ENCODE measurements at places on chromosomes 13 and 19.

DNA sequence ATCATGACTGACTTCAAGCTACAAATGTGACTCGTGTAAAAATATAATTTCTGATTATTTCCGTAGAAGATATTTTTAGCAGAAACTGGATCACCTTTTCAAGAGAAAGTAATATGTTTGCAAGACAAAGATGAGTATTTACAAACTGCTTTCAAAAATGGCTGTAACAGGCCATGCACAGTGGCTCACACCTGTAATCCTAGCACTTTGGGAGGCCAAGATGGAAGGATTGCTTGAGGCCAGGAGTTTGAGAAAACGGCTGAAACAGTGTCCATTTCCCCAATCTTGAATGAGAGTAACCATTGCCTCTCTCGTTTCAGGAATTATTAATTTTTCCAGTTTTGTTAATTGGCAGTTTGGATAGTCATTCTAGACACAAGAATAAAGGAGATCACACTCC lies 3.5 kb upstream of the ZNF175 start:
- no peak for DNase-seq

GRCh38 chr13:84481958-84482357 lies 599.7 kb upstream of the SLITRK1 start:
- DNase-seq, result no peak

GRCh38 chr19:16190198-16190597 lies 5.0 kb downstream of the FAM32A start:
- DNase-seq, result no peak

GRCh38 chr19:18939163-18939562 lies 1.9 kb downstream of the HOMER3 start:
- no peak for DNase-seq

- DNase-seq, result no peak
Measured at GRCh38 chr13:26236296-26236695, 14.2 kb upstream of the RNF6 start.

- no peak for DNase-seq
Measured at GRCh38 chr13:46641274-46642081, 88.5 kb downstream of the LRCH1 start.

- no peak for DNase-seq
Measured at GRCh38 chr13:95207769-95208366, 93.4 kb downstream of the ABCC4 start.

GRCh38 chr13:58994777-58995176 lies 1169.0 kb downstream of the DIAPH3 start:
- no peak for DNase-seq

DNA sequence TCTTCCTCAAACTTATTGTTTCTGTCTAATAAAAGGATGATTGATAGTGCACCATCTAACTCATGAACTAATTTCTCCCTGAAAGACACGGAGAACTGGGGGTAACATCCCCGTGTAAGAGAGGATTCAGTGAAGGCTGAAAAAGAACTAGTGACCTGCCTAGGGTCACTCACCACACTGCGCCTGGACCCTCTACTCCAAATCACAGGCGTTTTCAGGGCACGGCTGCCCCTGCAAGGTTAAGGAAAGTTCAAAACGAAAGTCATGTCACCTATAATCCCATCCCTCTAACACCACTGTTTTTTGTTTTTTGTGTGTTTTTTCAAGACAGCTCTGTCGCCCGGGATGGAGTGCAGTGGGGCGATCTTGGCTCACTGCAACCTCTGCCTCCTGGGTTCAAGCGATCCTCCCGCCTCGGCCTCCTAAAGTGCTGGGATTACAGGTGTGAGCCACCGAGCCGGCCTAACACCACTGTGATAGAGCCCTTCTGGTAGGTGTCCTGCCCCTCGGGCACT lies 8.7 kb downstream of the URAD start:
- no peak for DNase-seq

DNA sequence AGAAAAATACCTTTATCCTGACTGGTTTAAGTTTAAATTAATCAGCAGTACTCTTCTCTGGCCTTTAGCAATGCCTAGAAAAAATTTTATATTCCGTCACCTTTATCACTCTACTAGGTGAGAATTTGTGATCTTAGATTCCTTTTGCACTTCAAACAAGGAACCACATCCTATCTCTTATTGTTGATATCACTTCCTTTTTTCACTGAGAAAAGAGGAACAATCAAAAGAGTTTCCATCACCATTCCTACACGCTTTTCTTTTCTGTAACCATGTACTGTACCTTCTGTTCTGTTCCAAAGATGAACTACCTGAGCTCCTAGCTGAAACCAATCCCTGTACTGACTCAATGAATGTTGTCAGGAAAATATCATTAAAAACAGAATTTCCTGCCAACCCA lies 1379.0 kb upstream of the MIR17HG start:
- peak; percentile 22 for DNase-seq

DNA sequence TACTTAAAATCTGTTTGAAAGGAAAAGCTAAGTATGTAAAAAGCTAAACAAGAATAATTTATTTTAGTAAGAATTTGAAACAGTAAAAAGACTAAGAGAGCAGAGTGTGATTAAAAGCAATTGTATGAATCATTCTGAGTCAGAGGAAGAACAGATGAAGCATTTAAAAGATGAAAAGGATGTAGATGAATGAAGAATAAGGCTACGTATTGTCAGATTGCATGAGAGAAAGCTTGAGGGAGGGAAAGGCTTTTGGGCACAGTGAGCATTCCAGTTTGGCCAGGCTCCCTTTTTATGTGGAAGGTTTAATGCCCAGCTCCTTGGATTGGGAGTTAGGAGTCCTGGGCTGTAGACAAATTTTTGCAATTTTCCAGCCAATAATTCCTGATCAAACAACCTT lies 117.7 kb downstream of the FREM2 start:
- no peak for DNase-seq

- no peak for DNase-seq
Measured at GRCh38 chr13:32431361-32431760, 3.4 kb upstream of the N4BP2L1 start.

GRCh38 chr13:76677043-76677442 lies 209.2 kb downstream of the KCTD12 start:
- no peak for DNase-seq
